Ureter (tissue), 1 donor: ENCODE measurements at places on chromosomes 7 and 10.

DNA sequence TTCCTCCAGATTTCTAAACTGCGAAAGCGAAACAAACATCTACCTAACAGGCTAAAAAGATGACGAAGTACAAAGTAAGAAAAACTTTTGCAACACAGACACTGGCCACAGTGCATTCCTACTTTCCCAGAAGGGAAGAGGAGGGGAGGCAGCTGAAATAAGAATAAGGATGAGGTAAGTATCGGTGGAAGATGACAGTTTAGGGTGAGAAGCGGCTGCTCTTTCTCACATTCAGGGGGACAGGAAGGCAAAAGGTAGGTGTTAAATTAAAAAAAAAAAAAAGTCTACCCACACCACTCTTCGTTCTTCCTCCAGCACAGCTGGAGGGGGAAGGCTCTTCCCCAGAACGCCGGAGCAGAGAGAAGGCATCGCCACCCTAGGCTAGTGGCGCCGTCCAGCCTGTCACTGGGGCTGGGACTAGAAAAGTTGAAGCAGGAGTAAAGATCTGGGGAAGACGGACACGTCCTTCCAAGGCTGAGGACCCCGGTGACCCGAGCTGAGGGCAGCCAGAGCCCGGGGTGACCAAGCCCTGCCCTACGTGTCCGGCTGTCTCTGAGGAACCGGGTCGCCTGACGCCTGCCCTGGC, 846 bp downstream of the DNAJC1 start:
- no peak for DNase-seq

DNA sequence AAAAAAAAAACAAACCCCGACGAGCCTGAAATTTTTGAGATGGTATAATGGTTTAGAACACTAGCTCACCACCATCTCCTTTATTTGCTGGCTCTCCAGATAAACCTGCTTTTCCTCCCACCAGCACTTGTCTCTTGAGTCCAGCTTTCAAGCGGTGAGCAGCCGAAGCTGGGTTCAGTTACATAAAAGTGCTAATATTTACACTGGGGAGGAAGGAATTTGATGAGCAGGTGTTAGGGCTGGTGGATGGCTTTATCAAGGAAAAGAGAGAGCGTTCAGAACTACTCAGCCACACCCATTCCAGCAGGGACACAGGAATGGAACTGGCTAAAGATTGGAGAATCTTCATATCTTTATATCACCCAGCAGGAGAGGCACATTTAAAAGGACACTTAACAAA, 6.6 kb upstream of the CALML3 start:
- DNase-seq, result no peak

GRCh38 chr7:29538389-29538788, 25.2 kb upstream of the PRR15 start:
- no peak for DNase-seq

DNA sequence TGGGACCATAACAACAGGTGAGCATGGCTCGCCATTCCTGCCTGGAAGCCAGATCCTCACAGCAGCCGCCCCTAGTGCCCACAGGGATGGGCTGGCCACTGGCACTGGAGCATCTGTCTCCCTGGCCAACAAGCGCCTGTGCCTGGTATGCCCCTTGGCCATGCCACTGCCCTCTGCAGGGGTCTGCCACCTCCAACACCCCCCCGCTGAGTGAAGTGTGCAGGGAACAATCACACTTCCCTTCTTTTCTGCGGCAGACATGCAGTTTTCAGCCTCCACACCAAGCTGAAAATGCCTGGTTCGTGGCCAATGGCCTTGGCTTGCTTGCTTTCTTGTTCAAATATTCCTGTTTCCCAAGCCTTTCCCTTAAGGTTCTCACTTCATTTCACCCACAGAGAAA, 50.7 kb downstream of the HSPA12A start:
- no peak for DNase-seq

GRCh38 chr7:156073366-156074052, 261.2 kb upstream of the SHH start:
- DNase-seq, result no peak

- DNase-seq, result no peak
Measured at GRCh38 chr7:149281508-149282330, 19.7 kb downstream of the ZNF783 start.

DNA sequence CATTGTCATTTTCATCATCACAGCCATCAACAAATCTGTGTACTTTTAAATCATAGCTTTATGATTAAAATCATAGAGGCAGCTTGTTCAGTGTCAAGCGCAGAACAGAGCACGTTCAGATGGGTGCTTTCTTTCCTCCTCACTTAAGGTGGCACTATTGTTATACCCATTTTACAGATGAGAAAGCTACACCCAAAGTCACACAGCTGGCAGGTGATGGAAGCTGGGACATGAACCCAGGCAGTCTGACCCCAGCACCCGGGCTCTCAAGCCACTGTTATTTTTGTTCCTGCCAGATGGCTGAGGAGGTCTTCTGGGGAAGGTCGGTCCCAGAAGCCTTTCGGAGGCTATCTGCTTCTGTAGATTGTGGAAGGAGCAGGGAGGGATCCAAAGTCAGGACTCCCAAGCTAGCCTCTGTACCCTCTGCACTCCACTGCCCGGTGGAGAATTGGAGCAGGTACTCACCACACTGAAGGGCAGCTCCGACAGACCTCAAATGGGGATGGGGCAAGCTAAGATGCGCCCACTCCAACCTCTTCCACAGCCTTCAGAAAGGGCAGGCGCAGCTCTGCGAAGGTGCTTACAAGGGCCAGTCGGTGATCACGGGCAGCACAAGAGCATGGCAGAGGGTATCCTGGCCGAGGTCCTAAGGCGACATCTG, 610 bp downstream of the AVPI1 start:
- no peak for DNase-seq
